ENCODE measurements at places on chromosomes 1 and 21.
A peak's percentile ranks its signal among the peaks of the same experiment; 100 is the strongest.

DNA sequence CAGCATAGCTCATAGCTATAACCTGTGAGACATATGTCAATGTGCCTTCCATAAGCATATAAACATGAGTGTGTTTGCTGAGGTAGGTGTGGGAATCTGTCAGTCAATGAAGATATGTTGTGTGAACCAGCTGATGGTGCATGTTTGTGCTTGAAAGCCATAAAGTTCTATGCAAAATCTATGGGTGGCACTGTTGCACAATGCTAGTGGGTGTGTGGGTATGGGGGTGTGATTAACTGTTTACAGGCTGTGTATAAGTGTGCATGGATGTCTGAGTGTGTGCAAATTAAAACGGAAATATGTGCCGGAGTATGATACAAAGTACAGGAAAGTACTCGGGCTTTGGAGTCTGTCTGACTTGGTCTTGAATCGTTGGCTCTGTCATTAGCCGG lies 1.0 kb upstream of the ATP2B4 start:
- DNase-seq: peak; percentile 58

DNA sequence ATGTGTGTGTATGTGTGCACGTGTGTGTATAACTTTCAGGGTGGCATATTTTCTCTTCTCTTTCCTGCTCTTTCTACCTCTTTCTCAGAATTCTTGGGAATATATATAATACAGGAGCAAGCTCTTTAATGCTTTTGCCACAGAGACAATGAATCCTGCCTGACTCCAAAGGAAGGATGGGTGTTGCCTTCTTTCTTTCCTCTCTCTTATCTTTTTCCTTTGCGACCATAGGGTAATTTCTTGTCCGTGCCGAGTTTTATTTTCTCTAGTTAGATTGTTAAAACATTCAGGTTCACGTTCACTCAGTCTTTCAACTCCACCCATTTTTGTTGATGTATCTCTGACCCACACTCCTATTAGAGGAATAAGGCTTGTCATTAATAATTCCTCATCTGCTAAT lies 129.0 kb upstream of the C1orf21 start:
- no peak for DNase-seq

- DNase-seq: peak; percentile 79
Measured at GRCh38 chr1:156475568-156476500, 24.7 kb downstream of the MEF2D start.

DNA sequence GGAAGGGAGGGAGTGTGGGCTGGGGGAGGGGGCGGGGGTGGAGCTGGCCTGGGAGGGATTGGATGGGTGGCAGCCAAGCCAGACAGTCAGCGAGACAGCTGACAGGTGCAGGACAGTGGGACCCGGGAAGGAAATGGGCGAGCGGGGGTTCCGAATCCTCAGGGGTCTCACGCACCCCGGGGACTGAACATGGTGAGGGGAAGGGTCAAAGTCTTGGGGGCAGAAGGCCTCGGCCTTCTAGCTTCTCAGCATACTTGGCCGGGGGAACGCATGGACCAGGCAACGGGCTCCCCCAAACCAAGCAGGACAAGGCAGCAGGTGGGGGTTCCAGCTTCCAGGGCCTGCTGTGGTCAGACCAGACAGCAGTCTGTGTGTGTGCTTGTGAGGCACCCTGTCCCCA lies 23.1 kb downstream of the CASZ1 start:
- no peak for DNase-seq

Data from NCI-H1694 (cell line).